ENCODE measurements at places on chromosomes 16 and 17. TPM values are rescaled to one million over a fixed set of nuclear protein-coding genes. Genes with fewer than 3 reads are reported as not detected.

Gene SLC22A31
- not detected for total RNA-seq

Gene LPO
- not detected for total RNA-seq

Gene TBC1D3I
- total RNA-seq = under 0.01 TPM

Gene P2RX5
- total RNA-seq = not detected

Gene KRT39
- not detected for total RNA-seq

Gene GGT6
- total RNA-seq = not detected

Gene SLC16A5
- 32.4 TPM for total RNA-seq

Gene PTGES3L
- total RNA-seq = under 0.01 TPM

Gene MPO
- under 0.01 TPM for total RNA-seq

Gene KRTAP4-5
- total RNA-seq = not detected

Gene TMC8
- under 0.01 TPM for total RNA-seq

Gene CEP20
- total RNA-seq = 35.2 TPM

Gene SLFN13
- total RNA-seq = 8.9 TPM

Gene GEMIN4
- total RNA-seq = 12.6 TPM

Gene EVI2B
- total RNA-seq = not detected

Gene ADORA2B
- total RNA-seq = 7.9 TPM

Gene SCNN1G
- total RNA-seq = not detected

Gene CCL2
- not detected for total RNA-seq

Gene TP53TG3F
- total RNA-seq = not detected

Gene RNF135
- total RNA-seq = 8.2 TPM

Data from placental epithelial cell (primary cell).